ENCODE measurements at places on chromosomes 7 and 10.

DNA sequence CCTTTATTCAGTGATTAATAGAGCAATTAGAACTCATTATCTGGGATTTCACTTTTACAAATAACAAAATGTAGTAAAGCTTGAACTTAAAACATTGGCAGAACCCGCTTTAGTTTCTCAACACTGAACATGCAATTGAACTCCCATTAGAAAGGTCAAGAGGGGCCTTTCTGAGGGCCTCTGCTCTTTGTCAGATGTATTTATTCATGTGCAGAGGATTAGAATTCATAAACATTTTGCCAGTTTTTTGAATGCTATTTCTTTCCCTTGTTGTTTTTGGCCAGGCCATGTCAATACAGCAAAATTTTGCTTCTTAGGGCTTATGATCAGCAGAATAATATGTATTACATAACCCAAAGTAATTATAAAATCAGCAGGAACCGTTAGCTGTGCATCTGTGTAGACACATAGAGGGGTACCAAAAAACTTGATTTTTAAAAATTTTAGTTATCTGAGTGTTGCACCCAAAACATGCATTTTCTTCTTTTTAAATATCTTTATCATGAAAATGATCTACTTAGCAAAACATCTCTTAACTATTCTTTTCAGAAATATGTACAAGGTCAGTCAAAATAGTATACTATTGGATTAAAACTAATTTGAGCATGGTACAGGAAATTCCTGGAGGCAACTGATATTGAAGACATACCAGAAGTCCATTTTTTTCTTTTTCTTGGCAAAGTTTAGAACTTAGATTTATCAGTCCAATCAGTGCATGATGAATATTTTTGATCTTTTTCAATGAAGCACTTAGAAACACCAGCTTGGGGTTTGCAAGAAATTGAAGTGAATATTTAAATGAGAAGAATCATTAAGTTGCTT is 177.5 kb downstream of the TWIST1 start:
- no peak for DNase-seq

DNA sequence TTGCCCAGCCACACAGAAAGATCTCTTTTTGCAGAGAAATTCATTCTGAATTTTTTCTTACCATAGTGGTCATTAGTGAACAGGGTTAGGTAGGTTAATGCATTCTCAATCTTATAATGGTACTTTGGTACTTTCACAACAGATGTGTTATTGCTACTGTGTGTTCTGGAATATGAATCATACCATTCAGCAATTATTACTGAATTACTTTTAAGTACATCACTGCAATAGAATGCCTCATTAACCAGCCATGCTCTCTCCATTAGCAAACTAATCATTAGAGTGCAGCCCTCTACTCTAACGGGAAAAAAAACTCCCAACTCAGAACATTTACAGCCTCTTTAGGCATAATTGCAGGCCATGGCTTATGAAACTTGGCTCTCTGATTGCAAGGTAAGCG is 102.1 kb downstream of the DOCK4 start:
- DNase-seq, result no peak

DNA sequence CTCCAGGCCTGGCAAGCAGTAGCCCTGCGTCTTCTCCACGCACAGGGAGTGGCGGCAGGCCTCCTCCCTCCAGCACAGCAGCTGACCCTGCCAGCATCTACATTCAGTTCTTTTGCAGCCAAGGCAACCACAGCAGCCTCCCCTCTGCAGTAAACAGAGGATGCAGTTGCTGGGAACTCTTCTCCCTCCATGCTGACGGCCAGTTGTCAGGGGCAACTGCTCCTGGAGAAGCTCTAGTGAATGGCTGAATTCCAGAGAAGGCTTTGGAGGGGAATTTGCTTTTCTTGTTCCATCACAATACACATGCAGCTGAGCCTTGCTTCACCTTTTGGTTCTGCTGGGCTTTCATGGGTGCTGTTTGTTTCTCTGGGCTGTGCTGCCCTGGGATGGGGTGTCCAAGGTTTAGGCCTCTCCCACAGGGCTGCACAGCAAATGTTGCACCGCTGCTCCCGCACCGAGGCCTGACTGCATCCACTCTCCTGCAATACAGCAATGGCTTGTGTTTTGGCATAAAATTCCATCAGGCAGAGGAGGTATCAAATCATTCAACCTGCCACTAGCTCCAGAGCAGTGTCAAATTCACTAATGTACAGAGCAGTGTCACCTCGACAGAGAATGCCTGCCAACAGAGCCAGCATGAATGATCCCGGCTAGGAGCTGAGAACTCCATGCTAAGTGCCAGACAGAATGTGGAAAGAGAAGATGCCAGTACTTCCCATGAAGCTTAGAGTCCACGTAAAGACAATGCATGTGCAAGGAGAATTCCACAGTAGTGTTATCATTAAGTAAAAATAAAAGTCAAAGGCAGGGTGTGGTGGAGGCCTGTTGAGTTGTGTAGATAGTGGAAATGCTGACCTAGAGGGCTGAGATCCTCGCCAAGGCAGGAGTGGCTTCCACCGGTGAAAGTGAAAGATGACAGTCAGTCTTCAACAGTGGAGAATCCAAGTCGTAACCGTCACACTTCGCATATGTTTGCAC is 399.6 kb downstream of the DPP6 start:
- DNase-seq, result no peak

DNA sequence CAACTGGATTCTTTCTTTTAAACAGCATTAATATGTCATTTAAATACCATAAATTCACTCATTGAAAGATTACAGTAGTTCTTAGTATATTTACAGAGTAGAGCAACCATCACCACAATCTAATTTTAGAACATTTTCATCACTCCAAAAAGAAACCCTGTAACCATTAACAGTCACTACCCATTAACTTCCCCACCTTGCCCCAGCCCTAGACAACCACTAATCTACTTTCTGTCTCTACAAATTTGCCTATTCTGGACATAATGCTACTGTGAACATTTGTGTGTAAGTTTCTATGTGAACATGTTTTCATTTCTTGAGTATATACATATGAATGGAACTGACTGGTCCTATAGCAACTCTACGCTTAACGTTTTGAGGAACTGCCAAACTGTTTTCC is 42.4 kb downstream of the P4HA1 start:
- DNase-seq, result no peak

DNA sequence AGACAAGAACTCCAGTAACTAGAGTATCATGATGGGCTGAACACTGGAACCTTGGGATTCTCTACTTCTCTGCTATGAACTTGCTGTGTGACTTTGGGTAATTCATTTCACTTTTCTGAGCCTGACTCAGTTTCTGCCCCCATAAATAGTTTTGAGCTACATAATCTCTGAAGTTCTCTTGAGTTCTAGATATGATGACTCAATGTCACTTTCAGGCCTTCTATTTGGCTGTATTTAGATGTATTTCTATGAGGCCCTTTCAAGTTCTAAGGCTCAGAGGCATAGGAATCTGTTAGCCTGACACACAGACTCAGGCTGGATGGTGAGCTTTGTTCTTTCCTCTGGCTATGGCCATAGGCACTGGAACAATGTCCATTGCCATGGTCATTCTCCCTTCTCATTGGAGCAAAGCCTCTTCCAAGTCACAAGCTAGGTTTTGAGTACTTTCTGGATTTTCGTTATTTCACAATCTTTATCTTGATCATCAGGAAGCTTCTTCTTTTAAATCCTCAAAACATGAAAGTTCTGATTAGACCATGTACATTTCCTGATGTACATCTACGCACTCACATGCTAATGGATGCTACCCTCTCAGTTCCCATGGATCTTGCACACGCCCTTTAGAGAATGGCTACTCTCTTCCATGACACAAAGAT is 101.6 kb downstream of the TES start:
- DNase-seq, result no peak

GRCh38 chr10:103837370-103838069 is 17.9 kb downstream of the SH3PXD2A start:
- peak; percentile 70 for DNase-seq

DNA sequence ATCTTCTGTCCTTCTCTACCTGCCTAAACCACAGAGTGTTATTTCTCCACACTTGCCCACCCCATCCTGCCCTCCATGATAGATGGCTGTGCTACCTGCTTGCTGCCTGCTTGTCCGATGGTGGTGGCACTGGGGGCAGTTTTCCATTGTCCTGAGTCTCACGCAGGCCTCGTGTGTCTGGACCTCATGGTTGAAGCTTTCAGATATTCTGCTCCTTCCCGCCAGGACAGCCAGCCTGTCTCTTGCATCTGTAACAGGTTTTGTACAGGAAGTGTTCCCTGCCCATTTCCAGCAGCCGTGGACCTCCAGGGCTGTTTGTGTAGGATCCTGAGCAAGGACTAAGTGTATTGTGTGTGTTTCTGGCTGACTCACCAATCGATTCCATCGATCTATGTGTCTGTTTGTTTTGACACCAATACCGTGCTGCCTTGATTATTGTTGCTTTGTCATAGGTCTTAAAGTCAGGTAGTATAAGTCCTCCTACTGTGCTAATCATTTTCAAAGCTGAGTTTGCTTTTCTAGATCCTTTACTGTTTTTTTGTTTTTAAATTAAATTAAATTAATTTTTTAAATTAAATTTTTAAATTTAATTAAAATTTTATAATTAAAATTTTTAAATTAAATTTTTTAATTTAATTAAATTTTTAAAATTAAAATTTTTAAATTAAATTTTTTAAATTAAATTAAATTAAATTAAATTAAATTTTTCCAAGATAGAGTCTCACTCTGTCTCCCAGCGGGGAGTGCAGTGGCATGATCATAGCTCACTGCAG is 8.5 kb downstream of the IL15RA start:
- no peak for DNase-seq

DNA sequence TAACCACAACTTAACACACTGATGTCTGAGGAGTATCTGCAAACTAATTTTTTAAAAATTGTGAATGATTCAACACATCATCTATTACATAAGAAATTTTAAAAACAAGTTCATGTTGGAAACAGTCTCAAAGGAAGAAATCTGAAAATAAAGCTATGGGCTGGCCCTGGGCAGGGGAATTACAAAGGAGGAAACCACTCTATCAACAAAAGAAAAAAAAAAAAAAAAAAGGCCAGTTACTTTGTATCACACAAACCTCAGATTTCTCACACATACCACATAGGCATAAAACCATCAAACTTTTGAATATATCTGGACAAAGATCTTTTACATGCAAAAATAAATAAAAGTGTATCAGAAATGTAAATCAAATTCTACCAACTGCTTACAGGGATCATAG is 20.8 kb downstream of the TIAL1 start:
- DNase-seq, result no peak

DNA sequence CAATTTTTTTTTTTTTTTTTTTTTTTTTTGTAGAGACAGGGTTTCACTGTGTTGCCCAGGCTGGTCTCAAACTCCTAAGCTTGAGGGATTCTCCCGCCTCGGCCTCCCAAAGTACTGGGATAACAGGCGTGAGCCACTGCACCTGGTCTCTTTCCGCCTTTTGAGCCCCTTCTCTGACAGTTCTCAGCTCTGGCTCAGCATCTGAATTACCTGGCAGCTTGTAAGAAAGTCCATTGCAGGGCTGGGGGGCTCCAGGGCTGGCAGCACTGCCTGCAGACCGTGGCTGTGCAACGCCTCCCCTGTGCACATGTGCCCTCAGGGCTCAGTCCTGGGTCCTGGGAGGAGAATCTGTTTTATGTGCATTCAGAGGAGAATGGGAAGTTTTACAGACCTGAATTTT is 37.6 kb downstream of the VWA2 start:
- no peak for DNase-seq

DNA sequence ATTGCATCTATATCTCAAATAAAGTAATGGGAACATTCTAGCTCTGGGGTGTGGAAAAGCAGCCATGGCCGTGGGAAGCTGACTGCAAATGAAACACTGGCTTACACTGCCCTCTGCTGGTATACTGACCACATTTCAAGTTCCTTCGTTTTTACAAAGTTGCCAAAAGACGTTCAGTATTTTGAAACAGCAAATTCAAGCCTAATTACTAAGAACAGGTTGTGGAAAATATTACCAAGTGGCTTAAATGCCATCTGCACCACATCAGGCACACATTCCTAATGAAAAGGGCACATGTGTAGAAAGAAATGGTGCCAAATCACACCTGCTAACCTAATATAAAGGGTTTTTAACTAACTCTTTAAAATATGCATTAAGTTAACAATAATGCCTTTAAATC is 83.9 kb downstream of the JAZF1 start:
- DNase-seq, result peak; percentile 60

GRCh38 chr7:78022165-78022564 is 223.6 kb downstream of the PHTF2 start:
- no peak for DNase-seq

DNA sequence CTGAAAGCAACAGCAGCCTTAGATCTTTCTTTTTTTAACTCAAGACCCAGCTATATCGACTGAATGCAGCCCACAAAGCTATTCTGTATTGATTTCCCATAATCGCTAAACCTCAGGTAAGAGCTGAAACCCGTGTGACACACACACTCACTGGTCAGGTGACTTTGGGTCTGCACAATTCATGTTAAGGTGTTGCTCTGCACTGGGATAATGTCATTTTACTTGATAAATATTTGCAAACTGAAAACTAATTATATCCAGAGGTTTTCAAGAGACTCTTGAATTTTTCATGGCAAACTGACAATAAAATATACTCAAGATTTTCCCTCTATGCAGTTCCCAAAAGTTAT is 33.1 kb downstream of the SCRN1 start:
- DNase-seq, result no peak

DNA sequence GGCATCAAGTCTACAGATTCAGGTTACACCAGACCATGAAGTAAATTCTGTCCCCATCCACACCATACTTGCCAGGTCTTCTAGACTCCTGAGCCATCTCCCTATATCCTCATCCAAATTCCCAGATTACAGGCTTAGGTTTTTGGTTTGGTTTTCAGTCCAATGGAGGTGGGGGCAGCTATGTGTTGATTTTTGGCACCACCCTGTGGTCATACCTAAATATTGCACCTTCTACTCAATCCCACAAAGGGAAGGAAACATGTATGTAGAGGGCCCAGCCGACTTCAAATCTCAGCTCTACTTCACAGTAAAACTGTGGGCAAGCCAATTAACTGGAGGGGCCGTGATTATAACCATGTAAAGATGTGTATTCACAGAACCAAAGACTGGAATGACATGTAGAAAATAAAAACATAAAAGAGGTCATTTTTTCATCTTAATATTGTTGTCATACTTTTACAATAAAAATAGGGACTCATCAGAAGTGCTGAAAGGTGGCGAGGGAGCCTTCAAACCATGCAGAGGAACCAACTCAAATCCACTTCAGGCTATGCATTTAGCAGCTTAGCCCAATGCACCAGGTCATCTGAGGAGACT is 19.8 kb downstream of the ERCC6 start:
- peak; percentile 53 for DNase-seq

DNA sequence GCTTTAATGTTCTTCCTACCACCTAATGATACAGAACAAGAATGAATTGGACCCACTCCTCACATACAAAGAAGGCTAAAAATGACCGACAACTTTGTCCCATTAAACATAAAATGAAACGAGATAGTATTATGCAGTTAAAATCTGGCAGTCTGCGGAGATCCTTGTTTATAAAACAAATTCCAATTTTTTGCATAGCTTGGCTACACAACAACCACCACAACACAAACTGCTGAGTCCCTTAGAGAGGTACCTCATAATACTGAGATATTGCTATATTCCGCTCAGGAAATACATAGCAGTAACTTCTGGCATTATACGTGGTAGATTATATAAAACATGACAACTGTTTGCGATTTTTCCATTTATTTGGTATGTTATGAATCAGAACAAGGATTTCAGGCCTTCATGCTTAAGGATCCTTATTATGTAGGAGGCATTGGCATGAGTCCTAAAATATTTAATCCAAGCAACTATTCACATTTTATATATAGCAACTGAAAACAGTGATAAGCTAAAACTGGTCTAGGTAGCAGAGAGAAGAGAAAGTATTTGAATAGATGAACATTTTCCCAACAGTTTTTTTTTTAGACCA is 96.0 kb downstream of the ANK3 start:
- no peak for DNase-seq

All from OCI-LY7 (cell line).